NCI-H774 (cell line): ENCODE measurements at places on chromosomes 3 and 15.

DNA sequence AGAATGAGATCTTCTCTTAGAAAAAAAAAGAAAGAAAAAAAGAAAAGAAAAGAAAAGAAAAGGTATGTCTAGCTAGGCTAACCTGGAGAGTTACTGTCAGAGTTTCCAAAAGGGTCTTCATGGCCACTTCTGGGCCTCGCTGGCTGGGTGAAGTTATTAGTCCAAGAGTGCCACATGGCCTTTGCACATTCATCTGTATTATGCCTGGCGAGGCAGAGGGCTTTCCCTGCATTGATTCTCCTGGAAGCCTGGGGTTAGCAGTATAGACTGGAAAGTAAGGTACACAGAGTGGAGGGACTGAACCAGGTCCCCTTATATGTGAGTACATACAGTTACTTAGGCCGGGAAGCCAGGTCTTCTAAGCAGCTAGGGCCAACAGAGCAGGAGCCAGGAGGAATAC is 54.8 kb upstream of the CGNL1 start:
- DNase-seq, result no peak

DNA sequence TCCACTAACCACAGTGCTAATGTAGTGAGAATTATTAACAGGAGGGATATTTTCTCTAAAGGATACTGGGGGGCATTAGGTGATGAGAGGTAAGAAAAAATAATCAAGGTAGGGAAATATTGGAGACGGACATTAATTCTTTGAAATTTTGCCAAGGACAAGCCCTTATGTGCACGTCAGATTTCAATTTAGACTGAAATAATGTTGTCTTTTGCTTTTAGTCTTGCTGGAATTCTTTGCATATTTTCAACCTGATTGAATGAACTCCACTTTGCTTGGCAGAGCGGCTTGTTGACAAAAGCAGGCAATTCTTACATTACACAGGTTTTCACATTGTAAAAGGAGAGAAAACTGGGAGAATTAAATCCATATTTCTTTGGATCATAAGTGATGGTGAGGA is 25.0 kb upstream of the C3orf52 start:
- DNase-seq, result no peak

DNA sequence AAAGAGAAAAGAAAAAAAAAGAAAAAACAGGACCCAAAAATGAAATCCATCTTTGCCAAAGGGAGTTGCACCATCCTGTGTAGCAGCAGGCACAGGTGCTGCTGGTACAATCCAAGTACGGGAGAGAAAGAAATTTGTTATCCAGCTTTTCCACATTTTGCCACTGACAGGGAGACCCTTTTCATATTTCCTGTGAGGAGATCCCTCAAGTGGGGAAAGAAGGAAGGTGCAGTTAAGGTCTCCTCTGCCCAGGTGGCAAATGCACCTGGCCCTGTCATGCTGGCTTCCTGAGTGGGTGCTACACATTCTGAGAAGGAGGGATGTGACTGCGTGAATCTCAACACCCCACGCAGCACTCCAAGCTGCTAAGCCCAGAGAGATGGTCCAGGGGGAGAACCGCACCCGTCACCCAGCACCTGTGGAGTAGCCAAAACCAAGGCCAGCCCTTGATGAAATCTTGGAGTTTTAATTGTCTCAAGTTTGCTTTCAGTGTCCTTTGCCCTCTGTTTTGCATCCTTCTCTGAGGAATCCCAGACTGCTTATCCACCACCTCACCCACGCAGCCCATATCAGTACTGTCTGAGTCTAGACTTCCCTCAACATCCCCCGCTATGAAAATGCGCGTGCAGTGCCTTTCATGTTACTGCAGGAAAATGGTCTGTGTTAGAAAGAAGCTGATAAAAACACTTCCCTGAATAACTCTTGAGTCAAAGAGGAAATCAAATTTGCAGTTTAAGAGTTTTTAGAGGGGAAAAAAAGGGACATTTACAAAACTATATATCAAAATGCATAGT is 141.9 kb upstream of the THBS1 start:
- no peak for DNase-seq

DNA sequence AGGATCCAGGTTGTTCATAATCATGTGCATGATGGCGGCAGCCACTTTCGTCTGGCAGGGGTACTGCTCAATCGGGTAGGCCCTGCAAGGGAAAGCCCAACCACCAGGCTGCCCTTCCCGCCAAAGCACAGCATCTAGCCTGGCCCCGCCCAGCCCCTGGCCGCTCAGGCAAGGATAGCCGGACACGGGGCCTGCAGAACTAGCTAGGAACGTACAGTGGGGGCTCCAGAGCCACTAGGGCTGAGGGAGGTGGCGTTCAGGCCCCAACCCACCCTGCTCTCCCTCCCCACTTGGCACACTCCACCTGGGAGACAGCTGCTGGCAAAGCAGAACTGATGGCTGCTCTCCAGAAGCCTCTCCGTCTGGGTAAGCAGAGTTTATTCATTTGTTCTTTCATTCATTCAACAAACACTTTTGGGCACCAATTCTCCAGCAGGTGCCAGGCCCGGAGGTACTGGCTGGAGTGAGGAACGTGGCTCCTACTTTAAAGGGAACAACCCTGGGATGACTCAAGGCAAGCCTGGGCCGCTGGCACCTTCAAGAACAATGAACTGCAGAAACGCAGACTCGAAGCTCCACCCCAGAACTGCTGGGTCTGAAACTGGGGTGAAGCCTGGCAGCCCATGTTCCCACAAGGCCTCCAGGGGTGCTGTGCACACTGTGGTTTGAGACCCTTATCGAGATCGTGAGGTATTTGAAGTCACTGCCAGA is 7.8 kb downstream of the UROC1 start:
- no peak for DNase-seq

GRCh38 chr15:70420086-70420947 is 322.6 kb upstream of the TLE3 start:
- DNase-seq, result no peak

- no peak for DNase-seq
Observed at GRCh38 chr3:45599984-45600650, 5.6 kb downstream of the LIMD1 start.

- peak; percentile 93 for DNase-seq
Observed at GRCh38 chr15:64095795-64096667, at the start of gene SNX1. TSS of gene SNX1 (plus strand) at chr15:64095982. CDS start at chr15:64096014, 32 bp downstream.

- no peak for DNase-seq
Observed at GRCh38 chr15:99735868-99736267, 2.6 kb upstream of the LYSMD4 start.

DNA sequence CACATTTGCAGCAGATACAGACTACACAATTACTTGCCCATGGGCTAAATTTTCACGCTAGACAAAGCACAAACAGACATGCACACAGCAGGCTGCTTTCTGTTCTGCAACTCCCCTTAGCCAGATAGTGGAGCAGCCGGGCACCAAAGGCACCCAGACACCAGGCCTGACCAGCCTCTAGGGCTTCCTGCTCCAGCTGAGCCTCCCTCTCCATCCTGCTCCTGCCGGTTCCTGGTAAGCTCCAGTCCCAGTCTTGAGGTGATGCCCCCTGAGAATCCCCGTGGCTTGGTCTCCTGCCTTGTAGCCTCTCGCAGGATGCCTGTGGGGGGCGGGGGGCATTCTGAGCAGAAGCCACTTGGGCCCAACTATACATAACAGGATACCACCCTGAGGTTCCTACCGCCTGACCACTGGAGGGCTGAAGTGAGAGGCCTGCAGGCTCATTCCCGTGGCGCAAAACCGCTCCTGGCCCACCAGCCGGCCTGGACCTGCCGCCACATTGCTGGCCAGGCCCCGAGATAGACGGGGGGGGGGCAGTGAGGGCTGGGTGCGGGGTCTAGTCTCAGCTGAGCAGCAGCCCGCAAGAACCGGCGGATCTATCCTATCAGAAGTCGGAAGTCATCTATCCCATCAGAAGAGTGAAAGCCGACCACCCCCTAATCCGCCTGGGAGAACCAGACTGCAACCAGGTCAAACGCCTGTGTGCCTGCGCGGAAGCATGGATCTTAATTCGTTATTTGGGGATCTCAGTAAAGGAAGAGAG is 3.9 kb downstream of the FOXL2 start:
- DNase-seq, result no peak

- DNase-seq, result no peak
Observed at GRCh38 chr3:131224886-131225550, 156.6 kb upstream of the NUDT16 start.

DNA sequence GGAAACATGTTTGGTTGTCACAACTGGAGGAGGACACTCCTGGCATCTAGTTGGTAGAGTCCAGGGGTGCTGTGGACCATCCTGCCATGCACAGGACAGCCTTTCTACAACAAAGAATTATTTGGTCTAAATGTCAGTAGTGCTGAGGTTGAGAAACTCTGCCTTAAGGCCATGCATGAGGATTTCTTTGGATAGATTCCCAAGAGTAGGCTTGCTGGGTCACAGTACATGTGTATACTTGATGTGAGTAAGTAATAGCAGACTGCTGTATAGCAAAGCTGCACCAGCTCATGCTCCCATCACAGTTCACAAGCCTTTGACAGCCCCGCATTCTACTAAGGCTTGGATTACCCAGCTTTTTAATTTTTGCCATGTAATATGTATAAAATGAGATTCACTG is 151.3 kb downstream of the MFSD1 start:
- no peak for DNase-seq

DNA sequence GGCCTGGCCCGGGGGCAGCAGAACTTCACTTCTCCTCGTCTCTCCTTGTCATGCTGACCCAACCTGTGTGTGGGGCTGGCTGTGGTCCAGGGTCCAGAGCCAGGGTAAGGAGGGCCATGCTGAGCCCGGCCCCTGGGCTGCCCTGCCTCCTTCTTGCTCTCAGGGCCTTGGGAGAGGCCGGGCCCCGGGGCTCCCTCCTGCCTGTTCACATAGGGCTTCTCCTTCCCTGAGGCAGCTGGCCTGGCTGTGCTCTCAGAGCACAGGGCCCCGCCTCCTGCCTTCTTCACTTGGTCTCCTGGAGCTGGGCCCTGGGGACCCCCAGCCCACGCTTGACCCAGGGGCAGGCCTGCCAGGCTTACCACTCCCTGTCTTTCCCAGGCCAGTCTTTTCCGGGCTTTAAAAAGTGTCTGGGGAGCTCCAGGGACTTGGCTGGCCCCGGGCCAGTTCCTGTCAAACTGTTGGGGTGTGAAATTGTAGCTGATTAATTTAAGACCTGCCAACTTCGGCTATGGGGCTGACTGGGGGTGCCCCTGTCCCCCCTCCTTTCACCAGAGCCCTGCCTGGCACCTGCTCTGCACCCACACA is 11.8 kb downstream of the PLXNA1 start:
- no peak for DNase-seq

DNA sequence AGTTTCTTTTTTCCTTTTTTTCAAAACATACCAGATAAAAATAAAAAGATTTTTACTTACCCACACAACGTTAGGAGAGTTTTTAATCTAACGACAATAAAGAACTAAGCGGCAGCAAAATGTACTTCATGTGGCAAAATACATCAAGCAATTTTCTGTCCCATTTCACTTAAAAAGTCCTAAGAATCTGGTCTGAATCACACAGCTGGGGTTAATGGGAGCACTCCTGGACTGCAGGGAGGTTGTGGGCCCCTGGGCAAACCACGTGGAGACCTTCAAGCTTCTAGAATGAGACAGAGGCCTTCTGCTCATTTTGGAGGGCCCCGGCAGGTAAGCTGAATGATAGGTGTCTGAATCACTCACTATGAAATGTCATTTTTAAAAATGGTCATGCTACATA is 193.8 kb downstream of the RORA start:
- no peak for DNase-seq

DNA sequence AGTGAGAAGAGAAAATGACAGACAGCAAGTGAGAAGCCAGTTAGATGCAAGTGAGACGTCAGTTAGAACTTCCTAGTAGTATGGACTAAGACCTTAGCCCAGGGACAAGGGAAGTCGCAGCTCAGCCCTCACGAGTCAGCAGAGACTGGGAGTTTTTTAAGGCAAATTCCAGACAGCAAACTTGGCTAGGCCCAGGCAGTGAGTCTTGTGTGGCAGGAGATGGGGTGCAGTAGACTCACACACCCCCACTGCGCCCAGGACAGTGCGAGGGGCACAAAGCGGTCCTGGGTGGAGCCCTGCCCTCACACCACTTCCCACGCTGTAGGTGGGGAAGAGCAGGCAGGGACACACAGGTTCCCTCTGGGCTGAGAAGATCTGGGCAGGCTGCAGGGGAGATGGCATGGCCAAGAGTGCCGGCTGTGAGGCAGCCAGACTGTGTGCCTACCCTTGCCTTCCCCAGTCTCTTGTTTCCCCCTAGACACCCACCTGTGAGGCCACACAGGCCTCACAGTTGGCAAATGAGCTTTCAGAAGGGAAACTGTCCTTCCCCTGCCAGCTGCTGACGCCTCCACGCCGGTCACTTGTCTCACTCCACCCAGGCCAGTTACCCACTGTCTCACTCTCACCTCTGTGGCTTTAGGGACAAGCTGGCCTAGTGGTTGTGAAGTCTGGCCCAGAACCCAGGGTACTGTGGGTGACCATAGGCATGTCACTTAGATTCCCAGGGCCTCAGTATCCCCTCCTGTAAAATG is 13.7 kb upstream of the PRKCD start:
- DNase-seq, result no peak

- DNase-seq, result no peak
Observed at GRCh38 chr3:177994976-177995375, 541.3 kb upstream of the KCNMB2 start.

GRCh38 chr3:49916686-49917085 is 12.9 kb downstream of the MON1A start:
- DNase-seq, result no peak

- no peak for DNase-seq
Observed at GRCh38 chr3:39812537-39812936, 3.1 kb downstream of the MYRIP start.

- DNase-seq, result no peak
Observed at GRCh38 chr3:112466020-112466419, 33.3 kb downstream of the BTLA start.
